Stimulated activated CD8-positive, alpha-beta memory T cell treated with anti-CD3 and anti-CD28 coated beads, Interleukin-15, amount 100 ng/mL, for 4 hours (primary cell): ENCODE measurements at places on chromosomes 3 and 15.

GRCh38 chr3:52253314-52254304, 8.1 kb downstream of the PPM1M start:
- peak; percentile 85 for DNase-seq

DNA sequence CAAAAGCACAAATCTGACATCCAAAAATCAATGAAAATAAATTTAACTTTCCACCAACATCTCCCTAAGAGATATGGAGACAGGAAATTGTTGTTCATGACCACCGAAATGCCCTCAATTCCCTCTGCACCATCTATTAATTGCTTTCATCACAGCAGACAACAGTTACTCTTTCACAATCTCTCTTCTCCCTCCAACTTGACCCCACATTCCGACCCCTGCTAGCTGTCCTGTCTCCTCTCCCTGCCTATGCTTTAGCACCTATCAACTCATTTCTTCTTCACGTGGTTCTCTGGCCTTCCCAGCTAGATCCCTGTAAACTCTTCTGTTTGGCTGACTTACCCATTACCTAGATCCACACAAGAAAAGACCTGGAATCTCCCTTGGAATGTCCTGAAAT, 173.9 kb upstream of the ADAMTS9 start:
- no peak for DNase-seq

GRCh38 chr15:90530250-90531051, 728 bp downstream of the CRTC3 start:
- no peak for DNase-seq

- DNase-seq: no peak
Observed at GRCh38 chr15:99762288-99762687, 29.1 kb upstream of the LYSMD4 start.

DNA sequence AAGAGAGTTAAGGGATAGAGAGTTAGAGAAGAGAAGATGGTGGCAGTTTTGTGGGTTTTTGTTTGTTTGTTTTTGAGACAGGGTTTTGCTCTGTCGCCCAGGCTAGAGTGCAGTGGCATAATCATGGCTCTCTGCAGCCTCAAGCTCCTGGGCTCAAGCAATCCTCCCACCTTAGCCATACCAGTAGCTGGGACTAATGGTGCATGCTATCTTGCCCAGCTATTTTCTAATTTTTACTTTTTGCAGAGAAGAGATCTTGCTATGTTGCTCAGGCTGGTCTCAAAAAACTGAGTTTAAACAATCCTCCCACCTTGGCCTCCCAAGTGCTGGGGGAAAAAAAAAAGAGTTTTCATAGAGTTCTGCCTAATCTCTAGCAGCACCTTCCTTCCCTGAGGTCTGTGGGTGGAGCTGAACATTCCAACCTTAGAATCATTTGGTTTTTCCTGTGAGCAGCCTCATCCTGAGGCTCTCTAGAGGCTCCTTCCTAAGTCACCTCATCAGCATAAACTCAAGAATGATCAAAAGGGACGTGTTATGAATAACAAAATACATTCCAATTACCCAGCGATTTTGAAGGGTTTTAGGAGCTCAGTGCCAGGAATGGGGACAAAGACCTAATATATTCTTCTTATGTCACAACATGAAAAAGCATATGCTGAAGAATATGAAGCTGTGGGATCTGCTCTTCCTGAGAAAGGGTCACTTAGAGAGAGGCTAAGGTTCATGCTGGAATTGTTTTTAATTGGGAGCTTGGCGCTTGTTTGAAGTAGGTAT, 180.6 kb downstream of the LSAMP start:
- DNase-seq: no peak
